ENCODE measurements at places on chromosomes 12 and 14. TPM values are rescaled to one million over a fixed set of nuclear protein-coding genes. Genes with fewer than 3 reads are reported as not detected.

The SIX6 gene
- not detected for total RNA-seq

DNA sequence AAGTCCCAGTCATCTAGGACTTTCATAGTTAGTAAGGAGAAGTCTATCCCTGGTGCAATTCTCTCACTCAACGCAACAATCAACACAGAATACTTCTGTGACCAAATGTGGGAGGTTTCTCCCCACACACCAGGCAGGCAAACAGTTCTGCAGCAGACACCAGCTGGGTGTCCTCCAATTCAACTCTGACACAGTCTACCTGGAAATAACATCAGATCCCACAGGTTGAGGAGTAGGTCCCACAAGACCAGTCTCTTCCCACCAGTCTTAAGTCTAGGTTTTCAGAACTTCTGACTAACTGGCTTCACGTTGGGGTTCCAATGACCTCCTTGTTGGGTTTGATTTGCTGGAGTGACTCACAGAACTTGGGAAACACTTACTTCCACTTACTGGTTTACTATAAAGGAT, 14.8 kb downstream of the ACOT6 start:
- no peak for DNase-seq

DNA sequence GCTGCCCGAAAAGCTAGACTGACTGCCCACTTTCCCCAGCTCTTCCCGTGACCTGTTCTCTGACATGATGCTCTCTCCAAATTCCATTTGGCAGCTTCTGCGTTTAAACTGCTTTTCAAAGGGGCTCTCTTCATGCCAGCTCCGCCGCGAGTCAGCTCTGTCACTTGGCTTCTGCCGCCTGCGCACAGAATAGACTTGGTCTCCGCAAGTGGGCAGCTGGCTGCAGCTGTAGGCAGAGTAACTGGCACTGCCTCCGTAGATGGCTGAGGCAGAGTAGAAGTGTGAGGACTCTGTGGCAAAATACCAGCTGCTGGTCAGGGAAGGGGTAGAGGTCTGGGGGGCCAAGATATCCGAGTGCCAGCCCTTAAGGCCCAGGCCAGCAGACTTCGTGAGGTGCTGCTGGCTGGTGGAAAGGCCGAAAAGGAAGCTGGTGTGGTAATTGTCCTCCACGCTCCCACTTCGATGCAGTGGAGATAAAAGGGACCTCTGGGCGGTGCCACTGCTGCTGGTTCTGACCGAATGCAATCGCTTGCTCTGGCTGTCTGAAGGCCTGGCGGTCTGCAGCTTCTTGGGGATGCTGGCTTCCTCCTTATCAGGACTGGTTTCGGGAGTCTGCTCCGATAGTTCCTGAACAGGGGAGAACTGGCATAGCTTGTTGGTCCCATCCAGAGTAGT, 85.7 kb downstream of the DUSP16 start:
- no peak for DNase-seq

DNA sequence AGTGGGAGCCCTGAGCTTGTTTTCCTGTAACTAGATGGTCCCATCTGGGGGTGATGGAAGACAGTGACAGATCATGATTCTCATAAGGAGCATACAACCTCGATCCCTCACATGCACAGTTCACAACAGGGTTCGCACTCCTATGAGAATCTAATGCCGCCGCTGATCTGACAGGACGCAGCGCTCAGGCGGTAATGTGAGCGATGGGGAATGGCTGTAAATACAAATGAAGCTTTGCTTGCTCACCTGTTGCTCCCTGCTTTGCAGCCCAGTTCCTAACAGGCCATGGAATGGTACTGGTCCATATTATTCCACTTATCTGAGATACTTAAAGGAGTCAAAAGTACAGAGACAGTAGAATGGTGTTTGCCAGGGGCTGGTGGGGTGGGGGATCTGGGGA, 9.9 kb upstream of the CEP83 start:
- no peak for DNase-seq

The MORN3 gene
- not detected for total RNA-seq

The PRKCH gene
- 5.3 TPM for total RNA-seq

The PTPRR gene
- 0.44 TPM for total RNA-seq

The CLEC4A gene
- total RNA-seq, result not detected

DNA sequence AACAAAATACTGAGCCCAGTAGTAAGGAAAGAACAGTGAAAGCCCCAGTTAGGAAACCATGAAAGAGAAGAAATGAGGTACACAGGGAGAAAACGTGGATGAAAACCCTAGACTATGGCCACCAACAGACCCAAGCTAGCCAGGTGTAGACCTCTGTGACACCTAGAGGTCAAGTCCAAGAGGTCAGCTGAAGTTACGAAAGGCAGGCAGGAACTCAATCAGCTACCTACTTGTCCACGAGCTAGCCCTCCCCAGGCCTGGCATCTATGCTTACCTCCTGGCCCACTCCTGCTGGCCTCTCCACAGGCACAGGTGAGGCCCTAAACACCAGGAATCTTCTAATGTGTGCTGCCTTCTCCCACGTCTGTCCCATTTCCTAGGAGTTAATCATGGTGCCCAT, 48.7 kb downstream of the DPF3 start:
- no peak for DNase-seq

- no peak for DNase-seq
These were observed 10.4 kb upstream of the SALL2 start for GRCh38 chr14:21536418-21537089.

The ACOT6 gene
- total RNA-seq, result not detected

The DHRS1 gene
- 1.5 TPM for total RNA-seq

DNA sequence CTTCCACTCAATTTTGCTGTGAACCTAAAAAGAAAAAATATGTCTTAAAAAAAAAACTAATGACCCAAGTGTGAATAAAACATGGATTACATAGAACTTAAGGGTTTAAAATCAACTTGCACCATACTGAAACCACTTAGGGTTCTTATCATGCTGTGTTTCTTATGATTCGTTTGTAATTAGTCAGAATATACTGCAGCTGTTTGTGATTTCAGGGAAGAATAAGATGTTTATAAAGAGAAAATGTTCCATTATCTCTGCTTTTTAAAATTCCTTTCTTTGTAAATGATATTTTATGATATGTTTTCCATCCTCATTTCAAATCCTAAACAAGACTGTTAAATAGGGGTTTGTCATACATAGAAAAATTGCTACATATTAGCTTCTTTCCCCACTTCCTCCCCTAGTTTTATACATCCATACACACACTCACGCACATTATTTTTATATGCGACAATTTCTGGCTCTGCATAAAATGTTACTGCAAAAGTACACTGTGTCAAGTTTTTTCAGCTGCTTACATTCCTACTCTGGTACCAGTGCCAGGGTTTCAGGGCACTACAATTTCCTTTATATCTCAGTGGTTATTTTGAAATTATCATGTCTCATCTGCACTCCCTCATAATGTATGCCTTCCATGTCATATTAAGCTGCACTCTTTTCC, 275.2 kb upstream of the GARIN6 start:
- DNase-seq, result no peak

- peak; percentile 44 for DNase-seq
These were observed 14.0 kb downstream of the TAMALIN start for GRCh38 chr12:52020539-52021336.

The PLBD2 gene
- total RNA-seq, result 5.2 TPM

- DNase-seq, result no peak
These were observed 216.9 kb downstream of the NTF3 start for GRCh38 chr12:5648692-5649359.

The CCDC175 gene
- total RNA-seq, result not detected

DNA sequence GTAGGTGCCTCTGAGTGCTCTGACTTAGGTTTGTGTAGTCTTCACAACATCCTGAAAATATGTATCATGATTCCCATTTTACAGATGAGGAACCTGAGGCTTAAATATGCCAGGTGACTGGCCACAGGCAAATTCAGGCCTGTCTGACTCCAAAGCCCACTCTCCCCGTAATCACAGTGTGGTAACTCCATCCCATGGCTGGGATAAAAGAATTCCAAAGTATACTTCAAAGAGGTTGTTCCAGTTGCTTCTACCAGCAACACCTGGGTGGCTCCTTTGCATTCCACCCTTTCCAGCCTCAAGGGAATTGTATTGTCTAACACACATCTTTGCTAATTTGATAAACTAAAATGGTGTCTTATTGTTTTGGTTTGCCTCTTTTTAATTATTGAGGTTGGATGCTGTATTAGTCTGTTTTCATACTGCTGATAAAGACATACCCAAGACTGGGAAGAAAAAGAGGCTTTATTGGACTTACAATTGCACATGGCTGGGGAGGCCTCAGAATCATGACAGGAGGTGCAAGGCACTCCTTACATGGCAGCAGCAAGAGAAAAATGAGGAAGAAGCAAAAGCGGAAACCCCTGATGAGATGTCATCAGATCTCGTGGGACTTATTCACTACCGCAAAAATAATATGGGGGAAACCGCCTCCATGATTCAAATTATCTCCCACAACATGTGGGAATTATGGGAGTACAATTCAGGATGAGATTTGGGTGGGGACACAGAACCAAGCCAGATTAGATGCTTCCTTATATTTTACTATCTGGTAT, 9.9 kb upstream of the CHST11 start:
- no peak for DNase-seq

DNA sequence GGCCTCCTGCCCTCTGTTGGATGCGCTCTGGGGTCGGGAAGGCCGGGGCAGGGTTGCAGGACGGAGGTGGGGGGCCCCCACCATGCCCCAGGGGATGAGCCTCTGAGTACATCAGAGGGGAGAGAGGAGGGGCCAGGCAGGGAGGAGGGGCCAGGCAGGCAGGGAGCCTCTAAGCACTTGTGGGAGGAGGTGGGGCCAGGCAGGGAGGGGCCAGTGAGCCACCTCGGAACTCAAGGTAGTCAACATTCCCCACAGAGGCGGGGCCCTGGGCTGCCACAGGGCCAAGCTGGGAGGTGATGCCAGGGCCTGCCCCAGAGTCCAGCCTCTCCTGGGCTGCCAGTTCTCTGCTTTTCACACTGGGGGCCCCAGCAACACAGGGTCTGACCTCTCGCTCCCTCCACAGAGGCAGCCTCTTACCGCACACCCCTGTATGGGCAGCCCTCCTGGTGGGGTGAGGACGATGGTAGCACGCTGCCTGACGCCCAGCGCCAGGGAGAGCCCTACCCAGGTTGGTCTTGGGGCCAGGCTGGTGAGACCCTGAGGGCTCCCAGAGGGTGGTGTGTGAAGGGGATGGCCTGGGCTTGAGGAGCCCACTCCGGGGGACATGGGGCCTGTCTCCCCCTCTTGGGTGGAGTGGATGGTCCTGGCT, 17.4 kb downstream of the CEP170B start:
- peak; percentile 48 for DNase-seq

DNA sequence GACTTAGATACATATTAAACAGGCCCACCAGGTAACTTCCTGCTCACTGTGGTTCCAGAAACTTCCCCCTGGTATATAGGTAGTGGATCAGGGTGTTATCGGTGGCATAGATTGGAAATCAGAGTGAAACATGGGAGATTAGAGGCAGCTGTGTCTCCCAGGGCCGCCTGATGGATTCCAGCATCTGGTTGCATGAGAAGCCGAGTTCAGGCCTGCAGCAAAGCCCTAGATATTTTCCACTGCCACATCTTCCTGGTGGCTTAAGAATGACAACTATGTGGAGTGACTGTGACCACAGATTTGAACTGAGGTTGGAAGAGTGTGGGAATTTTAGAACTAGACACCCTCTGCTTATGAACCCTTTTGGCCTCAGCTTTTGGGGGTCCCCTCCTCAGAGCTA, 184.8 kb upstream of the NTF3 start:
- no peak for DNase-seq
